ENCODE measurements at places on chromosomes 5 and 9. TPM values are rescaled to one million over a fixed set of nuclear protein-coding genes. Genes with fewer than 3 reads are reported as not detected.

Gene TTC23L
- 2.2 TPM for total RNA-seq

Gene ASPN
- total RNA-seq, result not detected

Gene PCDHGA7
- 4.4 TPM for total RNA-seq

Gene PCSK5
- total RNA-seq, result 30.8 TPM

Gene RARS1
- 138 TPM for total RNA-seq

Gene GABRA6
- total RNA-seq, result not detected

Gene TRIM7
- total RNA-seq, result 0.66 TPM

DNA sequence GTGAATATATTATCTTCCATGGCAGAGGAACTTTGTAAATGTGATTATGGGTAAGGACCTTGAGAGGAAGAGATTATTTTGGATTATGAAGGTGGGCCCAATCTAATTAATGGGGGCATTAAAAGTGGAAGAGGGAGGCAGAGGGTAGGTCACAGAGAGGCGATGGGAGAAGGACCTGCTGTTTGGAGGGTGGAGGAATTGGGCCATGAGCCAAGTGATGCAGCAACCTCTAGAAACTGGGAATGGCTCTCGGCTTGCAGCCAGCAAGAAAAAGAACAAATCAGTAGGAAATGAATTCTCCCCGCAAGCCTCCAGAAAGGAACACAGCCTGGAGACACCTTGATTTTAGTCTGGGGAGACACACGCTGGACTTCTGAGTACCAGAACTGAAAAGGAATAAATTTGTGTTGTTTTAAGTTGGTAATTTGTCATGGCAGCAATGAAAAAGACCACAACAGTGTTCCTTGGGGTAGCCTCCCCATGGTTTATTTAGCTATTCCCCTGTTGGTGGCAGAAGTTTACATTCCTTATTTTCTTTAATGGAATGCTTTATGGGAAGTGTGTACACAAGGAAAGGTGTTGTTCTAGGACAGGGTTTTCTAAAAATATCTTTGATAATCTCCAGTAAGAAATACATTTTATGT is 103.6 kb downstream of the HSPA4 start:
- DNase-seq, result no peak

DNA sequence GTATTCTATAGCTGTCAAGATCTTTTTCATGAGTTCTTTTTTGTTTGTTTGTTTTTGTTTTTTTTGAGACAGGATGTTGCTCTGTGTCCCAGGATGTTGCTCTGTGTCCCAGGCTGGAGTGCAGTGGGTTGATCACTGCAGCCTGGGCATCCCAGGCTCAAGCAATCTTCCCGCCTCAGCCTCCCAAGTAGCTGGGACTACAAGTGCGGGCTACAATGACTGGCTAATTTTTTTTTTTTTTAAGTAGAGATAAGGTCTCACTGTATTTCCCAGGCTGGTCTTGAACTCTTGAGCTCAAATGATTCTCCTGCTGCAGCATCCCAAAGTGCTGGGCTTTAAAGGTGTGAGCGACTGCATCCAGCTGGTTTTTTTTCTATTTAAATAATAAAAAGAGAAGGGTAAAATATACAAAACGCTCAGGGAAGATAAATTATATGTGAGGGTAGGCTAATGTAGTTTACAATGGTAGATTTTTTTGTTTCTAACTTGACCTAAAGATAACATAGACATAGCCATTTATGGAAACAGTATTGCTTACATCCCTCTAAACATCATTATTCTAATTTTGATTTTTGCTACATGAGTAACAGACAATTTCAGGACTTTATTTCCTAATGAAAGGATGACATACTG is 21.9 kb downstream of the ERBIN start:
- DNase-seq, result no peak

GRCh38 chr5:67085616-67086015 is 111.0 kb downstream of the CD180 start:
- no peak for DNase-seq

- DNase-seq, result no peak
Observed at GRCh38 chr5:34574936-34575467, 81.1 kb upstream of the RAI14 start.

DNA sequence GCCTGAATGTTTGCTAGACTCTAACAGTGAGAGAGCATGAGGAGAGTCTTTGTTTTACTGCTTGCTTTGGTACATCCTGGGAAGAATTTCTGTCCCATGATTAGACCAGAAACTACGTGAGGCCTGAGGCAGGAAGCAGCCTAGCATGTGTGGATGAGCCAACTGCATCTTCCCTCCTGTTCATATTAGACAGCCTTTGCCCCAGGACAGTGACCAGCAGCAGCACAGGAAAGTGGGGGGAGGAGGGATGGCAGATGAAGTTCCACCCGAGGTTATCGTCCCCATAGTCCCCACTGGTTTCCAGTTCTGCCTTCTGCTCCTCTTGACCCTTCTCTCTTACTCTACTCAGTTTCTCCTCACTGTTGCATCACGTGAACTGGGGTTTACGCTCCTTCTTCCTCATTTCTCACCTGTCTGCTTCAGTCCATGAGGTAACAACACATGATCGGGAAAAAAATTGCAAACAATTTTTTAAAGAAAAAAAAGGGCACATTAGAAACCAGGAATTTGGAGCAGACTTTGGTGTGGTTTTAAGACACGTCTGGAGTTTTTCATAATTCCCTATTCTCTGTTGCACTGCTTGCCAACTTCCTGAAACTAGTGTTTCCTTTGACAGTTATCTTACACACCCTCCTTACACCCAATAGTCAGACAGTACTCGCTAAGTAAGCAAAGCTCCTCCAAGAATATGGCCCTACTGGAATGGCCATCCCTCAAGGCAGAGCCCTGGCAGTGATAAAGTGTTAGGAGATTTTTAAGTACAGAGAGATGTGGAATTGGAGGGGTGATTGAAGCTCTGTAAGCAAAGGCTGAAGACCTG is 84.1 kb downstream of the SNX18 start:
- DNase-seq, result no peak

DNA sequence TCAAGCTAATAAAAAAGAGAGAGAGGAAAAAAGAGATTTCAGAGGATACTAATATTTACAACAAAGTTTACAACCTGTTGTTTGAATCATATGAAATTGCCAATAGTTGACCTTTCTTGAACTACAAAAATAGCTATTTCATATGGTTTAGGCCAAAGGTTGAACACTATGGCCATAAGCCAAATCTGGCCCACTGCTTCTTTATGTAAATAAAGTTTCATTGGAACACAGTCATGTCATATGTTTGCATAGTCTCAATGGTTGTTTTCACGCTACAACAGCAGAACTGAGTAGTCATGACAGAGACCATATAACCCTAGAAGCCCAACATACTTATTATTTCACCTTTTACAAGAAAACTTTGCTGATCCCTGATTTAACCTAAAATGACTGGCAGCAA is 20.9 kb downstream of the SEMA5A start:
- no peak for DNase-seq

GRCh38 chr5:133930061-133930812 is 38.2 kb downstream of the C5orf15 start:
- DNase-seq, result no peak

DNA sequence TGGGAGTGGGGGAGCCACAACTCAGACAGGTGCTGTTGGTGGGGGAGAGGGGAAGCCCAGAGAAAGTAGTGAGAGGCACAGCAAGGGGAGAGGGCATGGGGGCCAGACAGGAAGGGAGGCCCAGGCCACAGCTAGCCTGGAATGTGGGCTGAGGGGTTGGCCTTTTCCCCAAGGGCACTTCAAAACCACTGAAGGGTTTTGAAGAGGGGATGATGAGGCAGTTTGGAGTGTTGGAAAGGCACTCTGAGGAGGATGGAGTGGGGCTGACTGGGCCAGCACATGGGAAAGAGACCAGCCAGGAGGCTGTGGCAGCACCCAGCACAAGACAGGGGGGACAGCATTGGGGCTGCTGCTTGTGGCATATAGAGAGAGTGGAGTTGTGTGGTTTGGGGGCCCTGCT is 3.8 kb downstream of the PSD2 start:
- DNase-seq, result no peak

- DNase-seq, result peak; percentile 51
Observed at GRCh38 chr5:180208435-180209081, 453 bp downstream of the RASGEF1C start.

GRCh38 chr5:112762113-112762810 is 24.6 kb downstream of the APC start:
- DNase-seq, result no peak

- no peak for DNase-seq
Observed at GRCh38 chr5:11076945-11077613, 316.0 kb upstream of the DAP start.

DNA sequence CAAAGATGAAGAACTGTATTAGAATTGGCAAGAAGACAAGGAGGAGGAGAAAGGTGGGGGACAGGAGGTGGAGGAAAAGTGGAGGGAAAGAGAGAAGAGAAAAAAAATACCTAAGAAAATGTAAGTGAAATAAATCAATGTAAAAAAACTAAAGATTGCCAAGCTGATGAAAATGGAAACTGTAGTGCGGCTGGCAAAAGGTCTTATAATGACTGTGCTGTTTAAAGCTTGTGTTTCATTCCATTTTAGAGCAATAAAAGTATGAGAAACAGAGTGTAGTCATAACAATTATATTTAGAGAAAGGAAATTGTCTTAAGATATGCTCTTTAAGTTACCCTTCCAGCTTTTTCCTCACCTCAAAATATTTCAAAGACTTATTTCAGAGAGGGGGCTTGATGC is 670.5 kb upstream of the SEMA6A start:
- no peak for DNase-seq

DNA sequence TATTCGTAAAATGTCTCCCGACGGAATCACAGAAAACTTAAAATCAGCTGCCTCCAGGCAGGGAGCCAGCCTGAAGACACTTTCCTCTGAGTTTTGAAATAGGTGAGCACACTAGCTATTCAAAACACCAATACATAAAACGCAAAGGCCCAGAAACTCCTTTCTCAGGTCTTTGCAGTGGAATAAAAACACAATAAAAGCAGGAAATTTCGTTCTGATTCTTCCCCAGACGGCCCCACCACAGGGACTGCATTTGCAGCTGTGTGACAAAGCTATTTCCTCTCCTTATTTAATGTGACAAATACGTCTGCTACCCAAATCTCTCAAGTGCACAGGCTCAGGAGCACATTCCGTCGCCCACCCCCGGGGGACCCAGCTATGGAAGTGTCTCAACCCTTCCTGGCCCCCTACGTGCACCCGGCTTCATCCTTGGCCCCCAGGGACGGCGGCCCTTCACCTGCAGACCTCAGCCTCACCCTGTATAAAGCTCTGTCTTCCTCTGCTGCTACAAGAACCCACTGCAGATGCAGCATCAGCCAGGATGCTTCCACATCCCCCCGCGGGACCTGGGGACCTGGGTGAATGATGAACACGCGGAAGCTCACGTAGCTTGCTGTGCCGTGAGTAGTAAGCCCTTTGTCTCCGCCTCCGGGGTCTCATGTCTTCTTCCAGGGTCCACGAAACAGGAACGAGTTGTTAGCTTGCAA is 24.9 kb downstream of the AHRR start:
- peak; percentile 27 for DNase-seq

GRCh38 chr5:8598996-8599395 is 730.0 kb downstream of the MTRR start:
- no peak for DNase-seq

GRCh38 chr9:16062542-16063240 is 509.8 kb downstream of the CCDC171 start:
- no peak for DNase-seq

GRCh38 chr5:116145416-116145815 is 60.6 kb downstream of the COMMD10 start:
- DNase-seq, result no peak

DNA sequence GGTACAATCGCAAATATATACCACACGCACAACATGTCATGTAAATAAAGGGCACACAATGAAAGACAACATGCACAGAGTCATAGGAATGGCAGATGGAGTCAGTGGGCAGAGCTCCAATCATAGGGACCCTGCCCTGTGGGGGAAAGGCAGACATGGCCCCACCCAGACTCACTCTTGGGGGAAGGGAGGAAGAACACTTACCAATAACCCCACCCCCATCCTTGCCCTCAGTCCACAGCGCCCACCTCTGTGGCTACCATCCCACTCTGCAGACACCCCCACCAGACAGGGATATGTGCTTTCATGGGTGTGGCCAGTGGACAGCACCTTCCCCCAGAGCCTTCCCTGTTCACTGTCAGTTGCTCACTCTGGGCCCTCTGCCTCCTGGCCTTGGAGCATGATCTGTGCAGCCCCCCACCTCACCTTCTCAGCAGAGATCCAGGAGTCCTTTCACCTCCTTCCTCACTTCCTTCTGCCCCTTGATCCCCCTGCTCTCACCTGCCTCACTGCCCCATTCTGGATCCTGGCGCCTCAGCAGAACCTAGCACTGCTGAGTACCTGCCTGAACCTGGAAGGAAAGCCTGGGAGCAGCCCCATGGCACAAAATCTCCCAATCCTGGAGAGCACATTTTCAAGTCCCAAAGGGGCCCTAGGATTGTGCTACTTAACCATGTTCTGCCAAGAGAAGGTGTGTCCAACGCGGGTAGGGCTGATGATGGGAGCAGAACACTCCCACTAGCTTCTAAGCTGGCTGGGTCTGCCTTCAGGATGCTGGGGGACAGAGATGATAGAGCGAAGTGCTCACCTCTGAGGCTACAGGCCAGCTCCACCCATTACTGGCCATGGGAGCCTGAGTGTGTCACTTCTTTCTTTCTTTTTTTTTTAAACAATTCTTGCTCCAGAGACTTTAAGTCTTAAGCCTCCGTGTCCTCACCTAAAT is 1.5 kb upstream of the PHF19 start:
- DNase-seq, result no peak

DNA sequence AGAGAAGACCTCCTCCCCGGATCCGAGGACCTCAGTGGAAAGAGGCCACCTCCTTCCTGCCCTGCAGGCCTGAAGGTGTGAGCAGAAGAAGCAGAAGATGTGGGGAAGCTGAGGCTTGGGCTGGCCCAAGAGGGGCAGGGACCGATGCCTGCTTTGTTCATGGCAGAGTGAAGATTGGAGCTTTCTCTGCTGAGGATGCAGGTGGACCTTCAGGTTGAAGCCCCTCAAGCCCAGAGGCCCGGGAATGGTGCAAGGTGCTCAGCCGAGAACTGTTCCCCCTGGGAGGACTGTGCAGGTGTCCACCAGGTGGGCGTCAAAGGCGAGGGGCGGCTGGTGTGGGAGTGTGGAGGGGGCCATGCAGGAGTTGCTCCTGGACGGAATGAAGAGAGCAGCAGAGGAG is 277.9 kb upstream of the IRX2 start:
- DNase-seq, result no peak

DNA sequence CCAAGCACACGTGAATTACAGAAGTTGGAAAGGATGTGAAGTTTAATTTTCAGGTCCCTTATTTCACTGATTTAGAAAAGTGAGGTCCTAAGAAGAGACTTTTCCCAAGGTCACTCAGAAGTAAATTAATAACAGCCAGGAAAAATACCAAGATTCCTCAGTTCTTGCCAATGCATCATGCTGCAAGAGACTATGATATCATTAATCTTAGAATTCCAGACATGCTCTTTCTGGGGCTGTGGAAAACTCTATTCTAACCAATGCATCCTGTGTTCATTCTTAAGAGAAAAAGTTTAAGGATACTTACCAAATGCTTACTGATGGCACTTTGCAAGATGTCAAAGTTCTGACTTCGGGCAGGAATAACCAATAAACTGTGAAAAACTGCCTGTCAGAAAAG is 42.8 kb downstream of the TEX10 start:
- no peak for DNase-seq

Data from GM23338 (cell line).